ENCODE measurements at places on chromosomes 6 and 20.

DNA sequence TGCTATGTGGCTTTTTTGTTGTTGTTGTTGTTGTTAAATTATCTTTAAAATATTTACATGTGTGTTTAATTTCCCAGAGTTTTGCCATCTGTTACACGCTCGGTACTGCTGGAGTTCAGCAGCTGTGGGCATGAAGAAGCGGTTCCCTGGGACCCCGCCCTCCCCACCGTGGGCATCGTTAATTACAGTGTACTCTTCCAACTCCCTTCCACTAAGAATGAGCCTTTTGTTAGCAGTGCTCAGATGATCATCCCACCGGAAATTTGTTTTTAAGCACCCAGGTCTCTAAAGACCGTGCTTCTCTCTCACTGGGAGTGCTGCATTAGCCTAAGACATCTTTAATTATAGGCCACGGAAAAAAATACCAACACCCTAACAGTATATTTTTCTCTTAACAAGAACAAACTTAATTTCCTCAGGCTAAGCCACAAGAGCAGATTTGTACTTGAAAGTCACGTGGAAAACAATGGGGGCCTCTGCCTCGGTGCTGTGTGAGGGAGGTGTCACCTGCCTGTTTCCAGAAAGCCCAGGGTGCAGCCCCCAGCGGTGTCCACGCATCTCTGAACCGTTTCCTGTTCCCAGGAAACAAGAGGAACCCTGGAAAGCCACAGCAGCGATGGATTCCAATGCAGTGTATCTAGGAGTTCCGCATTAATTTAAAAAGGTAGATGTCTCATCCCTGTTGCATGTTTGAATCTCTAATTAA, 113.3 kb upstream of the FRMD1 start:
- no peak for DNase-seq

DNA sequence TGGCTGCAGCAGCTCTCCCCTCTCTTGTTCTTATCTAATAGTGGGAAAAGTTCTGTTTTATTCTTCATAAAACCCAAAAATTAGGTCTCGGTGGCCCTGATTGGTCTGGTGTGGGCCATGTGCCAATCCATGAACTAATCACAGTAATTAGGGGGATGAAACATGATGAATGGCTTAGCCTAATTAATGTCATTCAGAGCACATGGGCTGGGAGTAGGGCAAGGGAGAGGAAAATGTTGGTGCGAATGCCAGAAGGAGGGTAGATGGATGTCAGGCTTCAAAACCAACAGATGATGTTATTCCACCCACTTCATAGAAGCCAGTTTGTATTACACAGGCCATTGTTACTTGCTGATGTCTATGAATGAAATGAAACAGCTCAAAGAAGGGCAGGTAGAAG, 46.5 kb downstream of the PLEKHG1 start:
- no peak for DNase-seq

DNA sequence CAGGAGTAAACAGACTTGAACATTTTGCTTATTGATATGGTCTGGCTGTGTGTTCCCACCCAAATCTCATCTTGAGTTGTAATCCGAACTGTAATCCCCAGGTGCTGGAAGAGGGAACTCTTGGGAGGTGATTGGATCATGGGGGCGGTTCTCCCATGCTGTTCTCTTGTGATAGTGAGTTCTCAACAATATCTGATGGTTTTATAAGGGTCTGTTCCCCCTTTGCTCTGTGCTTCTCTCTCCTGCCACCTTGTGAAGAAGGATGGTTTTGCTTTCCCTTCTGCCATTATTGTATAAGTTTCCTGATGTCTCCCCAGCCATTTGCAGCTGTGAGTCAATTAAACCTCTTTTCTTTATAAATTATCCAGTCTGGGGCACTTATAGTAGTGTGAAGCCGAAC, 40.0 kb downstream of the MYLIP start:
- DNase-seq = no peak

DNA sequence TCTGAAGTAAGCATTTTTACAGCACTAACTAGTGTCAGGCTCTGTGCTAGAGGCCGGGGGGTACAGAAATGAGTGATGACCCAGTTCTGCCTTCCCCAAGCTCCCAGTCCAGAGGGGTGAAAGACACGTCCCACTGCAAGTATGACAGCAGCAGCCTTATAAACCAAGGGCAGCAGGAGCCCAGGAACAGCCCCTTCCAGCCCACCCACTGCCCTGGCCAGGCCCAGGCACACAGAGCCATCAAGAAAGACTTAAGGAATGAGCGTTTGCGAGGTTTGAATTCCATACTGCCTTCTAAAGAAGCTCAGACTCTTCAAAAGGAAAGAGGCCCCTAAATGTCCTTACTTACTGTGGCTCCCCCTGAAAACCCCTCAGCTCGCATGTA, 10.0 kb downstream of the TRERF1 start:
- no peak for DNase-seq

DNA sequence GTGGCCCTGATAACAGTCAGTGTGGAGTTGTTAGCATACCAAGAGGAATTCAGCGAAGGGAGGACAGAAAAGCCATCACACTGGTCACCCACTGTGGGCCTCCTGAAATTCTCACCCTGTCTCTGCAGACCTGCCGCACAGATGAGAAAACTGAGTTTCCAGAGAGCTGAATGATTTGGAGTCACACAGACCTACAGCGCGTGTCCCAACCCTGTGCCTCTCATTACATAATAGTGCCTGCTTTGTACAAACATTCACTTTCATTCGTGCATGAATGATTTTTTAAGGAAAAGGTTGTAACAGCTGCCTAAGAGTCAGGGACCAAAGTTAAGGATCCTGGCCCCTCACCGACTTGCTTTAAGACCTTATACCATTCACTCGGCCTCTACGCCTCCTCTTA, 62.7 kb downstream of the THBS2 start:
- DNase-seq = no peak

DNA sequence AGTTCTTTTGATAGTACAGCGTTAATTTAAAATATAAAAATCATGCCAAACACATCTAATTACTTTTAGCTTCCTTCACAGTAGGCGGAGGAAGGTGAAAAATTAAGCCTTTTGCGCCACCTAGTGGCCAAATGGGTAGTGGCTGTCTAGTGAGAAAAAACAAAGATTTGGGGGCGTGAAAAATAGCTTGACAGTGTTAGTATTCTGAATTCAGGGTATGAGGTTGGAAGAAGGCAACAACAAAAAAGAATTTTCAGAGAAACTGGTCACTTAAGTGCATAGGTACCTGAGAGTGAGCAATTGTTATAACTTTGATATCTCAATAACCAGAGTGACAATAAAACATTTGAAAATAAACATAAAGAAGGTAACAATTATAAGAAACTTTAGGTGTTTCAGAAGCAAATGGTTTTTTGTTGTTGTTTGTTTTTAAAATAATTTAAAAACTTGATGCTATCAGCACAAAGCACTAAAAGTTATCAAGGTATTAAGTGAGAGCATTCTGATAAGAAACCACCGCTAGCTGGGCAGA, 14.3 kb downstream of the PSMB9 start:
- DNase-seq = peak; percentile 79

DNA sequence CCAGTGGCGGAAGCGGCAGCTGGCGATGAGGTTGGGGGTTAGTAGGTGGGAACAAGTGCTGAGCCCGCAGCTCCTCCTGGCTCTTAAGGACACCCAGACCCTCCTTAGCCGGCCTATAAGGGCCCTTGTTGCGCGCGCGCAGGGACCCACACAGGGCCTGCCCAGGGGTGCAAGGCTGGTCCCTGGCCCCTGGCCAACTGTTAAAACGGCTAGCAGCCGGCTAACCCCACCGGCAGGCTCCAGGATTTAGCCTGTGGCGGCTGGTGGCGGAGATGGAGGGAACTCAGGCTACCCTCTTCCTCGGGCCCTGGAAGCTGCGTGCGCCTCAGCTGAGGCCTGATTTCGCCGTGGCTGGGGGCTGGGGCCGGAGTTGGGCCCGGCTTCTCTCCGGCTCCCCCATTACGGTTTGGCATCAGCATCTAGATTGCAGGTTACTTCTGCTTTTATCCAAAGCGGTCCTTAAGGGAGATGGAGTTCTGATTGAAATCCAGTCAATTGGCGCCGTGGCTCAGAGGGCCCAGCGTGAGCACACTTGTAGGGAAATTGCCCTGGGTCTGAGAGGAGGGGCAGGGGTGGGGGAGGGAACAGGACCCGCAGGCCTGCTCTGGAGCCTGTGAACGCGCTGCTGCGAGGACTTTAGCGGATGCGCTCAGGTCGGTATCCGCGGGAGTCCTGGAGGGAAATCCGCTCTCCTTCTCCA, 36.9 kb upstream of the CCDC167 start:
- DNase-seq = no peak

DNA sequence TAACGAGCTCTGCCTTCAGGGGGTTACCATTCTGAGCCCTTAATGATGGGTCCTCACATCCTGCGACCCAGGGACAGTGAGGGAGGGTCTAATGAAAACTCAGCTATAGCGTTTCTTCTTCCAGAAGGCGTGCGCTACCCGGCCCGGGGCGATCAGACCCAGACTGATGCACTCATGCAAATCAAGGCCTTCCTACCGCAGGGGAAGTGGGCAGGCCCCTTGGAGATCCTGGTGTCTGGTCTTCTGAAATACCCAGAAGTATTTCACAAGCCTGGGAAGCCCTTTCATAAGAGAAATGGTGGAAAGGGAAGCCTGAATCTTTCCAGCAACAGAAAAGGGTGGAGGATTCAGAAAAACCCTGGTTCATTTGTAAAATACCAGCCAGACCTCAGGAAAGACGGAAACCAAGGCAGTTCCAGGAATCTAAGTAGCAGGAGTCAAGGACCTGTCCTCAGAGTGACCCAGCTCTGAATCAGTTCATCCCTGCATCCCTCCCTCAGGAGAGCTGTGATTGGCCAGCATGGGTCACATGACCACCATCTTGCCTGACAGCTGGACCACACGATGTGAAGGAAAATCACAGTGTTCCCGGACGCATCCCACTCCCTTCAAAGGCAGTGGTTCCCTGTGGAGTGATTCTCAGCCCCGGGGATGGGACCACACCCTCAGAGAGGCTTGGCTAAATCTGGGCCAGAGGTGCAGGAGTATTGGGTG, 12.7 kb downstream of the BFSP1 start:
- no peak for DNase-seq

All from stimulated activated CD4-positive, alpha-beta T cell treated with anti-CD3 and anti-CD28 coated beads, Interleukin-2, amount 100 ng/mL, for 4 hours (primary cell).